ENCODE measurements at places on chromosomes 7 and 10.

- DNase-seq: no peak
Measured at GRCh38 chr10:88913788-88914187, 33.7 kb downstream of the STAMBPL1 start.

GRCh38 chr10:78247266-78247665, 213.6 kb downstream of the RPS24 start:
- no peak for DNase-seq

DNA sequence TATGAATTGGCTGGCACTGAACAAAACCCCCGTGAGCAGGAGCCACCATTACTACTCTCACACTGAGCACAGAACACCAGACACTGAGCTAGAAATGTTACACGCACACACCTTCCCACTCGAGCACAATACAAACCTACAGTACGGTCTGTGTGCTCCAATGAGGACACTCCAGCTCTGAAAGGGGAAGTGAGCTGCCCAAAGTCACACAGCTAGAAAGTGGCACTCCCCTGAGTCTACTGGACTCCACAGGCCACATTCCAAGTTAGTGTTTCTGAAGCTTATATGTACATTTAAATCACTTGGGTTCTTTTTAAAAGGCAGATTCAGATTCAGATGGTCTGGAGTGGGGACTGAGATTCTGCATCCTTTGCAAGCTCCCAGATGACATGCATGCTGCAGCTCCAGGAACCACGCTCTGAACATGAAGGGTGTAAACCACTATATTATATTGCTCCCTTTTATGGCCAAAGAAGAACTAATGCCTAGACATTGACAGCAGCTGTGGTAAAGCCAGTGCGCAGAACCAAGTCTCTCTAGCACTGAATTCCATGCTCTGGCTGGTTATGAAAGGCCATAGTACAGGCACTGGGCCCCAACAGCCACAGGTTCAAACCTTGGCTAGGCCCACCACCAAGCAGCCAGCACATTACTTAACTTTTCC, 77.1 kb downstream of the FRMPD2 start:
- no peak for DNase-seq

- DNase-seq: no peak
Measured at GRCh38 chr7:3780016-3780415, 479.0 kb downstream of the SDK1 start.

GRCh38 chr10:12396567-12396966, 47.2 kb downstream of the CAMK1D start:
- DNase-seq: no peak

Data from activated CD4-positive, alpha-beta T cell treated with anti-CD3 and anti-CD28 coated beads, Interleukin-2, amount 50 U/mL, for 48 hours (primary cell).